Effector memory CD4-positive, alpha-beta T cell (primary cell): ENCODE measurements at places on chromosomes 3 and 15.

- no peak for DNase-seq
Measured at GRCh38 chr3:56200251-56200650, 268.0 kb downstream of the ERC2 start.

DNA sequence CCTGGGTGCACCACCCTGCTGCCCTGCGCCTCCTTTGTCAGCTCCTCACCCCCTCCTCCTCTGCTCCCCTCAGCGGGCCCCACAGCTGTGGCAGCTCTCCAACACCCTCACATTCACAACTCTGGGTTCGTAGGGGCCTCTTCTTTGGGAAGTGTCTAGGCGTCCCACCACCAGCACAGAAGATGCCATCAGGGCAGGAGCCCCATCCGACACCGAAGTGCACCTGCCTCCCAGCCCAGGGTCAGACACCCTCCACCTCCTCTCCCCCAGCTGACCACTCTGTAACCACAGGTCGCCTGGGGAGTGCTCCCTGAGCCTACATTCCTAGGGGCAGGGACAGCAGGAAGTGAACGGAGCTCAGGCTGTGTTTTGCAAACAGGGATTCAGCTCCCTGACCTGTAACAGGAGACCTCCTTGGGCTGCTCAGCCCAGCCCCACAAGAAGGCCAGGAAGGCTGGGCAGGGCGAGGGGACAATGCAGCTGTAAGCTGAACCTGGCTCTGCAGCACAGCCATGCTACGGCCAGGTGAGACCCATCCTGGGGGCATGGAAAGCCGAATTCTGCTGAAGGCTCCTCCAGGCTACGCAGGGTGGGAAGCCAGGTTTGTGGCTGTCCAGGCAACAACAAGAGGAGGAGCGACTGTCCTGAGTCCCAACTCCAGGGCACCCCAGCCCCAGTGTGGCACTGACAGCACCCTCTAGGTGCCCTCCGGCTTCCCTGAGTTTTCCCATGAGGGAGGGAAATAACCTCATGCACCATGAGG, 269.0 kb downstream of the GOLGA6L6 start:
- DNase-seq, result no peak

DNA sequence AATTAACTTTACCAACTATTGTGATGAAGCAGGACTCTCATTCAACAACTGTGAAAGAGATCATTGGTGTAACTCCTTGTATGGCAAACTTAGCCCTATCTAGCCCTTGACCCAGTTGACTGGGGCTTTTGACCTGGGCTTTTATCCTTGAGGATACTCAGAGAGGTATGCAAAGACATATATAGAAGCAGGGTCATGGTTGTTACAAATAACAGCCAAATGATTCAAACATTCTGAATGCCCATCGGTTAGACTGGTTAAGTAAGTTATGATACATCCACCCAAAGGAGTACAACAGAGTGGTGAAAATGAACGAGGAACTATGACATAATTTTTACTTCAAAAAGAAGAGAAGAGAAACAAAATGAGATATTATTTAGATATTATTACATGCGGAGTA, 38.2 kb upstream of the ALDH1A3 start:
- no peak for DNase-seq

DNA sequence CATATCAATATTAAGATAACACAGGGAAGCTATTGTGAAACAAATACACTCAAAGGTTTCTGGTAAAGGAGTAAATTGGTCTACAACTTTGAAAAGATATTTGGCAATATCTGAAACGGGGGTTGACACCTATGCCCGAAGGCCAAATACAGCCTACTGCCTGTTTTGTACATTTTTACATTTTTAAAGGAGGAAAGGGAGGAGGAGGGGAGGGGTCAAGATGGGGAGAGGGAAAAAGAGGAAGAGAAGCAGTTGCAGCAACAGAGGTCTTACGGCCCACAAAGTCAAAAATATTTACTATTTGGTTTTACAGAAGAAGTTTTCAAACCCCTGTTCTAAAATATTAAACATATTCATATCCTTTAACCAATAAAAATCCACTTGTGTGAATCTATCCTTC, 94.2 kb downstream of the FMN1 start:
- DNase-seq, result no peak
